ENCODE measurements at places on chromosomes 4 and X.

- DNase-seq: no peak
These were observed 224.9 kb upstream of the PCDH7 start for GRCh38 chr4:30495251-30495650.

DNA sequence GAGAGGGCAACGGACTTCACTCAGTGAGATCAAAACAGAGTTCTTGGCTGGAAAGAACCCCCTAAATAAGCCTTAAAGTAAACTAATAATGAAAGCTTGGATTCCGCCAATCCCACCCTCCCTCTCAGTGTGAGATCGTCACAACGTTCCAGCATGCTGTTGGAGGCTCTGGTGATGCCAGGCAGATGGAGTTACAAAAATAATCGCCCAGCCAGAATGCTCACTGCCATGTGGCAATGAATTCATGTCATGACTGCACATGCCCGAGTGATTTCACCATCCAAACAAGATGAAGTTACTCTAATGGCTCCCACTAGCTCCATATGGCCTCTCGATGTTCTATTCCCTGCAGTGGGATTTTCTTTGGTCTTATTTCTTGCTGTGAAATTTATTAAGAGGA, 248.0 kb downstream of the SPATA18 start:
- DNase-seq: no peak

- no peak for DNase-seq
These were observed 247.2 kb upstream of the EPHA5 start for GRCh38 chr4:65917486-65917885.

DNA sequence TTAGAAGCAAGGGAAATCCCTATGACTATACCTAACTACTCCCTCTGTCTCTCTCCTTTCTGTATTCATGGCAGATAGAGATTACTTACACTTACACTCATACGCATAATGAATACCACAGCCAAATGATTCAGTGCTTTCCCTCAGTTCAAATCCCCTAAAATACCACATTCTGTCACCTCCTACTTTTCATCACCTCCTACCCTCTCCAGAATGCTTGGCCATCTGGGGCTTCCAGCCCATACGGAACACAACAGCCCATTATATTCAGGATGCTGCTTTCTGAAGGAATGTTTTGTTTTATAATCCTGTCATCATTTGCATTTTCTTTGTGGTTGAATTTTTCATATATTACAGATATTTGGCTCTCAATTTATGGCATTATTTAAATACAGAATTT, 361.6 kb downstream of the GRIA2 start:
- DNase-seq: no peak

DNA sequence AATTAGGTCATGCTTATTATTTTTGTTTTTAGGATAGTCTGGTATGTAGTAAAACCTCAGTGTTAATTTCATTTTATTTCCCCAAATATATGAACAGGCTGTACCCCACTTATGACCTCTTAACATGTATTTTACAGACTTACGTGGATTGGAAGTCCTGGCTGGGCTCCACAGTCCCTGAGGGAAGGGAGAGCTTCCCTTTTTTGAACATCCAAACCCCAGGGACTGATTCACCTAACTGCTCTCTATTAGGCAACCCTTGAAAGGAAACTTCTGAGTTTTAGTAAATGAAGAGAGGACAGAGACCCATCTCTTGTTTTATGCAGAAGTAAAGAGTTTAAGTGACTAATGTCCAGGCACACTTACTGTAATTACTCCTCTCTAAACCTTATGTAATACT, 233.1 kb upstream of the SPRY1 start:
- no peak for DNase-seq

DNA sequence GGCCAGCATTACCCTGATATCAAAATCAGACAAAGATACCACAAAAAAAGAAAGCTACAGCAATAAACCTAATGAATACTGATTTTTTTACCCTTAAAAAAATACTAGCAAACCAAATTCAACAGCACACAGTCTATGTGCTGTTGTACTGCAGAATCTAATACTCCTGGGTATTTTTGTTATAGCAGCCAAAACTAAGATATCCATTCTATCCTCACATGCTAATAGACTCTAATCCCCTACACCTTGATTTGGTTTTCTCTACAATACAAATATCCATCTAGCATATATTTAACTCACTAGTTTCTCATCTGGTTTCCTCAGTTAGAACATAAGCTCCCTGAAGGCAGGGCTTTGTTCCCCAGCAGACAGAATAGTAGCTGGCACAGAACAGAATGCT, 12.4 kb downstream of the CLOCK start:
- DNase-seq: no peak

DNA sequence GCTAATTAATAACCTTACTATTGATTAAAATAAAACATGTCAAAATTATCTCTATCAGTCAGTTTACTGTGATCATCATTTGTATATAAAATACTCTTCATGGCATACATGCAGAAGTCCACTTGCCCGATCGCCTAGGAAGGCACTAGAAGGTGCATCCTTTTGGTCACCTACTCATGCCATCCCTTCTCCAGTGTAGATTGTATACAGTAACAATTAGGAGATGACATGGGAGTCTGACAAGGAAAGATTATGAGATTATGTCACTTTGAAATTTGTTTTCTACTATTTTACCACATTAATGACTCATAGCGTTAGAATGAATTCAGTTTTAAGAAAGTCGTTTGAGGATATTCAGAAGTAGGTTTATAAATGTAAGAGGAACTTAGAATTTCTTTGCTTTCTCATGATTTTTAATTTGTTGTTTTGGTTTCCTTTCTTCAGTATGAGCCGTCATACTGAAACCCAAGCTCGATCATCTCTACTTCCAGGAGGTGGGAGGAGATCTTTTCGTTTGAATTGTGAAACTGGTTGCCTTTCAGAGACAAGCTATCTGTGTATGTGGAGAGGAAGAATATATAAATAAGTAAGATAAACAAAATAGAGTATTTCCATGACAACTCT, 51.1 kb upstream of the UNC5C start:
- no peak for DNase-seq

DNA sequence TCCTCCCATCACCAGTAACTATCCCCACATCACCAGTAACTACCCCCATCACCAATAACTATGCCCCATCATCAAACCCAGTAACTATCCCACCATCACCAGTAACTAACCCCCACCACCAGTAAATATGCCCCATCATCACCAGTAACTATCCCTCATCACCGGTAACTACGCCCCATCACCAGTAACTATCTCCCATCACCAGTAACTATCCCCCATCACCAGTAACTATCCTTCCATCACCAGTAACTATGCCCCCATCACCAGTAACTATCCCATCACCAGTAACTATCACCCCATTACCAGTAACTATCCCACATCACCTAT, 2.9 kb downstream of the ASMTL start:
- no peak for DNase-seq

GRCh38 chr4:1300466-1301455, 11.1 kb downstream of the MAEA start:
- no peak for DNase-seq

DNA sequence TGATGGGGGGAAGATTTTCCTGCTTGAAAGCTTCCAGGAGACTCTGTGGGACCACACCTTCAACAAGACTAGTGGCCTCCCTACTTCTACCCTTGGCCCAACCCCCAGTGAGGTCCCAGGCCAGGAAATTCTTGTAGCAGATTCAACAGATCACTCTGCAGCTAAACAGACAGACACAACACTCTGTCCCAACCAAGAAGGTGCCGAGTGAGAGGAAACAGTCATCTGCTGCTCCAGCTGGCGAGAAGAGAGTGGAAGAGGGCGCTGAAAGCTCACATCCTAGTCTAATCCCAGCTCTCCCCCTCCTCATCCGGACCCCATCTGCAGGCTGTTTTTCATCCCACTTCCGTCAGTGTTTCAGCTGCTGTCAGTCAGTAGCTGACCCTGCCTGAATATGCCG, 63.4 kb downstream of the CHRDL1 start:
- DNase-seq: no peak

Measured in iPS DF 19.7 (cell line).